ENCODE measurements at places on chromosomes 13 and 19.

- H3K27ac ChIP-seq: no peak overlapping the region
- no peaks in the 10 kb centered on the region for H3K27me3 ChIP-seq
- no peak for DNase-seq
Observed at GRCh38 chr13:88887045-88887662, 1216.0 kb downstream of the SLITRK5 start.

GRCh38 chr13:30153545-30154426, 153.6 kb downstream of the KATNAL1 start:
- no peak overlapping the region for H3K4me3 ChIP-seq
- H3K4me1 ChIP-seq: peaks cover 25% of the 10 kb centered on the region
- DNase-seq: no peak
- H3K27ac ChIP-seq: peak overlapping the region; percentile 46
- peaks cover 4% of the 10 kb centered on the region for H3K36me3 ChIP-seq
- no peaks in the 10 kb centered on the region for H3K27me3 ChIP-seq

GRCh38 chr13:94710065-94710781, 2.1 kb downstream of the SOX21 start:
- H3K4me3 ChIP-seq: no peak overlapping the region
- peaks cover 2% of the 10 kb centered on the region for H3K4me1 ChIP-seq
- no peak for DNase-seq
- H3K27ac ChIP-seq: no peak overlapping the region
- H3K36me3 ChIP-seq: no peaks in the 10 kb centered on the region

DNA sequence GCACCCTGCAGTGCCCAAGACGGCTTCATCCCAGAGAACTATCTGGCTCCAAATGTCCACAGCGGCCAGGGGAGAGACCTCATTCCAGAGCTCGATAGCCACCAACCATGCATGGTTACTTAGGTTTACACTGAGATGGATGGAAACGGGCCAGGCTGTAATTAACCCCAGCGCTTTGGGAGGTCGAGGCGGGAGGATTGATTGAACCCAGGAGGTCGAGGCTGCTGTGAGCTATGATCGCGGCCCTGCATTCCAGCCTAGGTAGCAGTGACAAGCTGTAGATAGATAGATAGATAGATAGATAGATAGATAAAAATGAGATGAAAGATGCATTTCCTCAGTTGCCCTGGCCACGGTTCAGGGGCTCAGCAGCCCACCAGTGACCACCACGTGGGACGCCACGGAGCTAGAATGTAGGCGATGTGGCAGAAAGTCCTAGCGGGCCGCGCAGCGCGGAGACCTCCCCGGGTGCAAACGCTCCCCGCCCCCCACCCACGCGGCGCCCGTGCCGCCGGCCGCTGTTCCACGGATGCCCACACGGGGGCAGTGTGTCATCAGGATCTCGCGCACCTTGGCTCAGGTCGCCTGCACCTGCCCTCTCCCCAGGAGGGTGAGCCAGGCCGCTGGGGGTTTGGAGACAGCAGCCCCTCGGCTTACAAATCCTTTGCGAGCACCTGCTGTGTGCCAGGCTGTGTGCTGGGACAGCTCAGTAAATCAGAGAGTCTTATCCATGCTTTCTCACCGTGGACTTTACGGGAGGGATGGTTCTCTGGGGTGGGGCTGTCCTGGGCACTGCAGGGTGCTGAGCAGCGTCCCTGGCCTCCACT, 13.5 kb upstream of the TLE5 start:
- peak overlapping the region; percentile 6 for H3K4me3 ChIP-seq
- H3K36me3 ChIP-seq: no peaks in the 10 kb centered on the region
- peak; percentile 74 for DNase-seq
- peaks cover 2% of the 10 kb centered on the region for H3K4me1 ChIP-seq
- peaks cover 17% of the 10 kb centered on the region for H3K27me3 ChIP-seq

- H3K4me3 ChIP-seq: no peak overlapping the region
- H3K4me1 ChIP-seq: no peaks in the 10 kb centered on the region
- H3K27me3 ChIP-seq: no peaks in the 10 kb centered on the region
Observed at GRCh38 chr13:47326061-47326460, 429.2 kb upstream of the HTR2A start.

- H3K27ac ChIP-seq: no peak overlapping the region
- H3K36me3 ChIP-seq: no peaks in the 10 kb centered on the region
- DNase-seq: no peak
- H3K4me3 ChIP-seq: no peak overlapping the region
Observed at GRCh38 chr19:56972291-56972841, 131.8 kb upstream of the PEG3 start.

Data from T-cell (primary cell).